ENCODE measurements at places on chromosomes 2 and 18.

- DNase-seq: no peak
Measured at GRCh38 chr2:233081731-233082221, 21.6 kb downstream of the INPP5D start.

- DNase-seq: peak; percentile 64
Measured at GRCh38 chr2:112483042-112483473, 1.1 kb downstream of the TTL start.

DNA sequence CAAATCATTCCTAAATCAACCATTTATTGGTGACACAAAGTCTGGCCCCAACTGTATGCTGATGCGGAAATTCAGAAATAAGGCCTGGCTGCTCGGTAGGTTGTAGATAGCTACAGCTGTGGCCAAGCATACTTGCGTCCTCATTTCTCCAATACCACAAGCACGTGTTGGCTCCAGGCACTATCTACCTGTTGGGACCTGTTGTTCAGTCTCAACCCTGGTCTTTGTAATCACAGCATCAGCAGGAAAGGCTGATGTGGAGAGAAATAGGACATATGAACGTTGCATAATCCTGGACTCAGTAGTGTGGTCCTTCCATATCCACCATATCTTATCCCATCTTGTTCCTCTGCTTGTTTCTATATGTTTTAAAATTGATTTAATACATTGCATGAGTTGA is 212.6 kb downstream of the PMAIP1 start:
- no peak for DNase-seq

DNA sequence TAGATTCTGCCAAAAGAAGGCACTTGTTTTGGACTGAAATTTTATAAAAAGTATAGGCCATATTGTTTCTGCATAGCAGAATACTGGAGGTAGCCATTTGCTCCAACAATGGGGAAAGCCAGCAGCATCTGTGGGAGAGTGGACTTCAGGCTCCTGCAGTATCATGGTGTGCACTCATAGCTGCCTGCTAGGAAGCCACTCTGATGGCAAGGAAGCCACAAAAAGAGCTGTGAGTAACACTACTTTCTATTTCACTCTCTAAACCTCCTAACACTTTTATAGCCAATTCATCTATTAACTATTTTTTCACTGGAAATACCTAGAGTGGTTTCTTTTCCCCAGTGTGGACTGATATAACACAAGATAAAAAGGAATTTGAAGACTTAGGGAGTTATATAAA is 144.4 kb upstream of the KCNJ3 start:
- no peak for DNase-seq

GRCh38 chr2:44548221-44549098 is 186.7 kb downstream of the CAMKMT start:
- no peak for DNase-seq

DNA sequence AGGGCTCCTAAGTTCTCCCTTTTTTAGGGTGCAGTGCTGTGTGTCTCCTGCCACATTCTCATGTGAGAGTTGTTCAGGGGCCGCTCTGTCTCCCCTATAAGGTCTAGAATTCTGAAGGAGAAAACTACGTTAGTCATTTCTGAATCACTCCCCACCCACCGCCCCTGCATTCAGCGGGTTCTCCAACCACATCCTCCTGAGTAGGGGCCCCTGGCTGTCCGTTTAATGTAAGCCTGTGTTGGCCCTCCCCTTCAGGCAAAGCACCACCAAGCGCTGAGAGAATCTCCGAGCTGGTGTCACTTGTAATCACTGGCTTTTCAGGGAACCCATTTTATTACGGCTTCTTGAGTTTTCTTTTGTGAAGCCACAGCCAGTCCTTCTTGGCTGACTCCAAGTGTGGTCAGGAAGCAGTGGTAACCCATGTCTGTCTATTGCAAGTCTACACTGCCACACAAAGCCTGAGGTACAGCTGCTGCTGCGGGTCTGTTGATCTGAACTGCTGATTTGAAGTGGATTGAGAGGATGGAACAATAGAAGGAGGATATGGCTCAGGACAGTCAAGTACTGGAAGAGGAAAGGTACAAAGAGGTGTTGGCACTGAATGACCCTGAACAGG is 16.9 kb downstream of the LCT start:
- no peak for DNase-seq

DNA sequence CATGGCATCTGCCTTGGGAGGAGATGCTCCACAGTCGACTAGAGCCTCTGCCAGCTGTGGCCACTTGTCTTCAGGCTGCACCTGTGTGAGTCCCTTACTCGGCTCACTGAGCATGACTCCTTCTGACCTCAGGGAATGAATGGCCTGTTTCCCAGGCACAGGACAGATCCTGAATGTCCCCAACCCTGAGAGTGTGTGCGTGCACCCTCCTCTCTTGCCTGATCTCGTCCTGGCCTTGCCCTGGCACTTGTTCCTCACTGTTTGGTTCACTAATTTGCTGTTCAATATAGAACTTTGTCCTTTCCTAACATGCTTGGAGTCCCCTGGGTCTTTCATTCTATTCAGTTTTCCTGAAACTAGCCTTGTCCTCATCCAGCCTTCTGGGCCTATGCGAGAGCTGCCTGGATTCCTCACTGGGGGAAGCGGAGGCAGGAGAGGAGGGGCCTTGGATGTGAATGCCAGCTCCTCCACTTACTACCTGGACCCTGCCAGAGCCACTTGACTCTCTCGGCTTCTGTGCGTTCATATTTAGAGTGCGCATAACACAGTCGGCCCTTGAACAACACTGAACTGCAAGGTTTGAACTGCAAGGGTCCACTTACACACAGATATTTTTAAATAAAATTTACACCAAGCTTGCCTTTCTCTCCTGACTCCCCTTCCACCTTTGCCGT is 184.8 kb downstream of the ACKR3 start:
- no peak for DNase-seq

- DNase-seq: no peak
Measured at GRCh38 chr18:34871435-34871834, 161.3 kb downstream of the DTNA start.

- DNase-seq: no peak
Measured at GRCh38 chr18:5961828-5962150, 66.5 kb upstream of the TMEM200C start.

- DNase-seq: no peak
Measured at GRCh38 chr2:206063635-206064034, 22.3 kb downstream of the INO80D start.

DNA sequence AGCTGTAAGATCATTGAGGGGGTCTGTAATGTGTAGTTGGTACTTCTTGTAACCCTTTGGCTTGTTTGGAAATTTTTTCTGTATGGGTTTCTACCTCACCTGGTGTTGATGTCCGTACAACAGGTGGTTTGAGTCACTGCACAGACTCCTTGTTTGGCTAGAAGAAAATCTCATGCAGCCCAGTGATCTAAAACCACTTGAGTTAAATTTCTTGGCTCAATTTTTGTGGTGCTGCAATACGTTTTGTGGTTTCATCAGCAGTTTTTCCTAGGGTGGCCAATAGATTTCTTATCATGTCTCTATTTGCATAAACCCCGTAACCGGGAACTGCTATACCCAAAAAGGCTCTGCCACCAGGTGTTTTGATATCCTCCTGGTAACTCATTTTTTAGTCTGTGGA is 43.4 kb downstream of the CERS6 start:
- DNase-seq: no peak

DNA sequence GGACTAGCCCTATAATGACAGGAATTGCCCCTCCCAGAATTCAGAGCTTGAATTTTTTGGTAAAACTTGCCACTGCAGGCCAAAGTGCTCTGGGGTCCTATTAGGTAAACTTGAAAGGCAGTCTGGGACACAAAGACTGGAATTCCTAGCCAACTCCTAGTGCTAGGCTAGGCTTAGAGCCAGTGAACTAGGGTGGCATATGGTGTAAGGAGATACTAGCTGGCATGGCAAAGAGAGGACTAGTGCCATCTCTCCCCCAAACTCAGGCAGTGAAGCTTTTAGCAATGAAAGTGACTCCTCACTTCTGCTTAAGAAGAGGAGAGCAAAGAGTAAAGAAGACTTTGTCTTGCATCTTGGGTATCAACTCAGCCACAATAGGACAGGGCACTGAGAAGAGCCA is 410.5 kb upstream of the CNTNAP5 start:
- no peak for DNase-seq

DNA sequence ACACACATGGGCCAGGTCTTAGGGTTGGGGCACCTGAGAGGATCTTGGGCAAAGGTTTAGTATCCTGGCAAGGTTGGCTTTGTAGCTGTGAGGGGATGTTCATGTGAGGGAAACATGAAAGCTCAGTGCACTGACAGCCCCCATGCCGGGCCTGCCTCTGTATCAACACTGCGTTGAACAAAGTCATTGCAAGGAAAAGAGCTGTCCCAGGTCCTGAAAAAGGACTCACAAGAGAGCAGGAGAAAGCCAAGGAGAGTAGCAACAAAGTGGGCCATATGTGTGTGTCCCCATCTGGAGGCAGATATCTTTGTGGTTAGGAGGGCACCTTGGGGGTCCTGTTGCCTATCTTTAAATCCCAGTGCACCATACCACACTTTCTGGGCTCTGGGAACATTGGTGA is 237.8 kb upstream of the THSD7B start:
- DNase-seq: no peak

- DNase-seq: no peak
Measured at GRCh38 chr2:138359532-138359931, 142.0 kb upstream of the SPOPL start.

- no peak for DNase-seq
Measured at GRCh38 chr2:236859908-236860307, 225.8 kb upstream of the COPS8 start.

DNA sequence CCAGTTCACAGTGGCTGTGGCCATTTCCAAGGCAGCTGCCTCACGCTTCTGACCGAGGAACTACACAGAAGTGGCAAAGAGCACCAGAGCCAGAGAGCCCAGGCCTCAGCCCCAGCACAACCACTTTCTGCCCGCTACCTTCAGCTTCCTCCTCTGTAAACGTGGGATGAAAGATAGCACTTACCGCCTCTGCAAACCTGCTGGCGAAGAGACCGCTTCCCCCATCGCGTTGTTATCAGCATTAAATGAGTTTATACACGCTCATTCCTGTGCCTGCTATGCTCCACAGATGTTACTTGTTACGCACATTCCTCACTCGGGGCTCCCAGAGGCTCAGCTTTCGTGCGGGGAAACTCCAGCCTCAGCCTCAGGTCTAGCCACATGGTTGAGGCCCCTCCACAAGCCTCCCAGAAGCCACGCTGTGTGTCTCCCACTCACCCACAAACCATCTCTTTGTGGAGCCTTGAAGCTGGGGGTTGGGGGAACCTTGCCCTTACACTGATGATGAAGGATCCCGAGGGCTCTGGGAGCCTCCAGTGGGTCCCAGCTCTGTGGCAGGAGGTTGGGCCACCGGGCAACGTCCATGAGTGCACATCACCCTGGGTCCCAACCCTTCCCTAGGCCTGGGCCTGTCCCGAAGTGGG is 63.3 kb upstream of the SMAD7 start:
- no peak for DNase-seq

DNA sequence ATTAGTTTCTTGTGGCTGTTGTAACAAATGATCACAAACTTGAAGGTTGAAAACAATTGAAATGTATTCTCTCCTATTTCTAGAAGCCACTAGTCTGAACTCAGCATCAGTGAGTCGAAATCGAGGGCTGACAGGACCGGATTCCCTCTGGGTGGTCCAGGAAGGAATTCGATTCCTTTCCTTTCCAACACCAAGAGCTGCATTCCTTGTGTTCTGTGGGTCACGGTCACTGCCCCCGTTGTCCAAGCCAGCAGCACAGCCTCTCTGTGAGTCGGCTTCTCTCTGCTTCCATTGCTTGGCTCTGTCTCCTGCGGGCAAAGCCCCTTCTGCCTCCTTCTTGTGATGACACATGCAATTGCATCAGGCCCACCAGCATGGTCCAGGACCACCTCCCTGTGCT is 67.3 kb downstream of the SMIM21 start:
- no peak for DNase-seq

GRCh38 chr2:23237147-23237546 is 147.8 kb upstream of the KLHL29 start:
- DNase-seq: no peak

Data from AG08395 (cell line).